Omental fat pad (tissue), 4 donors: ENCODE measurements at places on chromosomes 7 and 10.

GRCh38 chr10:131744346-131744745, 156.5 kb upstream of the PPP2R2D start:
- DNase-seq: no peak

GRCh38 chr10:119090026-119090795, 9.6 kb upstream of the EIF3A start:
- DNase-seq: no peak

- no peak for DNase-seq
These were observed 54.0 kb downstream of the ALOX5 start for GRCh38 chr10:45427970-45428366.

GRCh38 chr7:17304926-17305325, 6.5 kb downstream of the AHR start:
- no peak for DNase-seq

DNA sequence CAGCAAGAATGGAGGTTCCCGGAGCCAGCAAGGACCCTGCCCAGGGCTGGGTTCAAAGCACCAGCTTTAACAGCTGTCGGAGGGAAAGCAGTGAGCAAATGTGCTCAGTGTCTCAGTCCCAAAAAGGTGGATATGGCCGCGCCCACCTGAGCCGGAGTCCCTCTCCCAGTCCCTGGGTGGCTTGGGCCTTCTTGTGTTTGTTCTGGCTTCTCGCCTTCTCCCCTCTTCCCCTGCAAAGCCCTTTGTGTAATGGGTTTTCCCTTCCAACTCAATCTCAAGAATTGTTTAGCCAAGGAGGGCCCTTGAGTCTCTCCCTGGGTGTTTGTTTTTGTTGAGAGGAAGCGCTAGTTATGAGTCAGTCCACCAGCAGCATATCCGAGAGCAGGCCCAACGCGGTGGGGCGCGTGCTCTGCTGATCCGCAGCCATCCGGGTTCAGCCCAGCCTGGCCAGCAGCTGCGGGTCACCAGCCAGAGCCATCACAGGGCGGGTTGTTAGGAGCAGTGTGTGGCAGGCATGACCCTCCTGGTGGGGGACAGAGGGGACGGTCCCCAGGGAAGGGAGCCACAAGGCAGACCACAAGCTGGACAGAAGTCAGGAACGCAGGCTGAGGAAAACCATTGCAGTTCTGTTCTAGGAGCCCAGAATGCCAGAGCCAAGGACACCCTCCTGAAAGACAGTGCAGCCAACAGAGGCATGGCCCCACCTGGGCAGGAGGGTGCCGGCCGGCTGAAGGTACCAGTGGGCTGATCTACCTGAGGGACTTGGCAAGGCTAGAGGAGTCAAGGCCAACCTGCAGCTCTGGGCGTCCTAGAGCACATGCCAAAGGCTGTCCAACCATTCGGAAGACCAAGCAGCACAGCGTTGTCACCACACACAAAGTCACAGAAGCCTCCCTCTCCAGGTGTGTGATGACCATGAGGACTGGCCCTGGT, 21.3 kb downstream of the CALML3 start:
- DNase-seq: no peak

DNA sequence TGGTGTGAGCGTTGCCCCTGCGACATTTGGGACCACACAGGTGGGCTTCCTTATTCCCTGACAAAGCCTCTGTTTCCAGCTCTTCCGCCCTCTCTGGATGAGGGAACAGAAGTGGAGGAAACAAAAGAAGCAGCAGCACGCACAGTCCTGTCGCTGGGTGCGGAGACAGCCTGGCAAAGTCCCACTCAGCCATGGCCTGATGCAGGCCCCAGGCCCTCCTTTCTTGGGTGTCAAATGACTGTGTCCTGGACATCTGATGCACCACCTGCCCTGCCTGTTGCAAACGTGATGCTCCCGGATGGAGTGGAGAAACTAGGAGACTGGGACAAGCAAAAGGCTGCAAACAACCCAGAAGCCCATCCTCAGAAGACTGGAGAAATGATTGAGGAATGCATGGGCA, 20.7 kb downstream of the ZMIZ2 start:
- no peak for DNase-seq

DNA sequence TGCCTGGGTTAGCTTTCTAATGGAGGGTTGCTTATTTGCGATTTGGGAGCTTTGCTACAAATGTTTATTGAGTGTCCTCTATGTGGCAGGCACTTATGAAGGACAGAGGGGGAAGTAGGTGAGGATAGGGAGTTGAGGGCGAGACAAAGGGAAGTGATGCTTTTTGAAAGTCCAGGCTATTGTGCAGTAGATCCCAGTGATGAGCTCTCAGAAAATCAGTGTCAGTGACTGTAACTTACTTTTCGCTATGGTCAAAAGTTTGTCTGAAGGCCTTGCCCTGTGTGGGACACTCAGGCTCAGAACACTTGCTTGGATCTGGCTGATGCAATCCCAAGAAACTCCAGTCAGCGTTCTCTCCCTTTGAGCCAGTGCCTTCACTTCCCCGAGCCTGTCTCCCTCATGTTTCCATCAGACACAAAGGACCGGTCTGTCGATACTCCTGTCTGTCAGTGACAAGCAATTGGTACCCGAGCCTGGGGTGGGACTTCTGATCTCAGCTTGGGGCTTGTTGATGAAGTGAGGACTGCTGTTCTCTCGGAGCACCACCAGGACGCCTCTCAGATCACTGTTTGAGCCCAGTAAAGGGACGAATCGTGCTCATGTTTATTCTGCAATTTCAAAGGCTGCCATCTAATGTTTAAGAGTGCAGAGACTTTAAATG, 63.1 kb upstream of the SORCS3 start:
- no peak for DNase-seq

GRCh38 chr7:55396233-55396785, 31.2 kb downstream of the LANCL2 start:
- no peak for DNase-seq

DNA sequence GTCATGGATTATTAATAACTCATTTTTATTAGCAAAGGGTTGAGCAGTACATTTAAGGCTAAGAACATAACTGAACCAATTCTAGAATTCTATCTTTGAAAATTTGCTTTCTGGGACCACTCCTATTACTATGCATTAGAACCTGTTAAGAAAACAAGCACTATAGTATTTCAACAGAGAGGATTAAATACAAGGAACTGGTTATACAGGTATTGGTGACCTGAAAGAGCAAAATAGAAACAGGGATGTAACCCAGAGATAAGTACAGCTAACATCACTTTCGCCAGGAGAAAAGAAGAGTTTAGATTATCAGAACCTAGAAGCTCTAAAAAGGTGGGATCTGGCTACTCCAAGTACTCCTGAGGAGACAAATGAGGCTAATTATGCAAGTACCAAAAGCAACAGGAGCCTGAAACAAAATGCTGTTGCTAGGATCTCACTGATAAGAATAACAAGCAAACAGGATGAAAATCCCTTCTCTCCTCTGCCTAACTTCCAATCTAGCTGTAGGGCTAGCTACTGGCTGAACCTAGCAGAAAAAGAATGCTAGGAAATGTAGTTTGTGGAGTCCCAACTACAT, 32.1 kb upstream of the ELAPOR2 start:
- DNase-seq: no peak

DNA sequence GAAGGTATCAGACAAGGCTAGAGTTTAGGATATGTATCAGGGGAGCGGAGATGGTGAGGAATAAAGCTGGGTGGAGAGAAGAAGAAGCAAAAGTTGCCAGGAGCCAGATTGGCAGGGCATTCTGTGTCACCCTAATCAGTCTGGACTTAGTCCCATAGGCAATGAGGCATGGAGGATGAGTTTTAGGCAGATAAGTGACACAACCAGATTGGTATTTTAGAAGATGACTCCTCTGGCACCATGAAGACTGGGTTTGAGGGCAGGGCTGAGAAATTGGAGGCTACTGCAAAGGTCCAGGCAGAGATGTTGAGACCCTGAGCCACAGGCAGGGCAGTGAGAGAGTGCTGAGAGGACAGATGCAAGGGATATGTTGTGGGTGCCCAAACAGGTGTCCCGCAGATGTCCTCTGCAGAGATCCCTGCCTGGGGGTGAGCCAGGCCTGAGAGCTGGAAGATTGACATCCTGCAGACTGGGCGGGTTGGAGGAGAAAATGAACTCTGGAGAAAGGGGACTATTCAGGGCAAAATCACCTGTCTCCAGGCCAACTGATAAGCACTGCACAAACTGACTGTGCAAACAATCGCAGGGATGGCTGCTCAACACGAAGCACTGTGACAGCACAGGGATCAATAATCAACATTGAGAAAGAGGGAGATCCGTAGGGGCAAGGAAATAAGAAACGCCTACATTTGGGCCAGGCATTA, 11.9 kb upstream of the HABP2 start:
- DNase-seq: no peak

DNA sequence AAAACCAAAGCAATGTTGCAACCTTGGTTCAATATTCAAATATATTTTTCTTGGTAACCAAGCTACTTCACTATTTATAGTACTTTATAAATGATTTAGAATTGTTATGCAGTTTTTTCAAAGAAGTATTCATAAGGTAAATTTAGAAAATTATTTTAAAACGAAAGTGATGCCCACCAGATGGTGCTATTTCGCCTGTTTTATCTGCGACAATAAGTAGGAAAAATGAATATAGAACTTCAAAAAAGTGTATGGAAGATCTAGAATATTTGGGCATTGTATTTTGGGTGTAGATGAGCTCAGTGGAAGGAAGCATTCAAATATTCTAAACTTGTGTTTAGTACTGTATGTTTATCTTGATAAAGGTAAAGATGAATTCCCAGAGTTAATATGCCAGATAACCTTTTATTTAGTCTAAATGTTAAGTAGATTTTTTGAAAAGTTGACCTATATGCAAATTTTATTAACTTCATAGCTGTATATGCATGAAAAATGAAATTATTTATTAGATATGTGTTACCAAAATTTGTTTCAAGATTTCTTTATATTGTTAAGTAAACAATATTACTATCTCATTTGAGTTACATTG, 93.2 kb downstream of the ADK start:
- no peak for DNase-seq

GRCh38 chr10:63667596-63668480, 146.6 kb downstream of the REEP3 start:
- DNase-seq: no peak

GRCh38 chr7:7335215-7335614, 152.9 kb downstream of the C1GALT1 start:
- DNase-seq: no peak

DNA sequence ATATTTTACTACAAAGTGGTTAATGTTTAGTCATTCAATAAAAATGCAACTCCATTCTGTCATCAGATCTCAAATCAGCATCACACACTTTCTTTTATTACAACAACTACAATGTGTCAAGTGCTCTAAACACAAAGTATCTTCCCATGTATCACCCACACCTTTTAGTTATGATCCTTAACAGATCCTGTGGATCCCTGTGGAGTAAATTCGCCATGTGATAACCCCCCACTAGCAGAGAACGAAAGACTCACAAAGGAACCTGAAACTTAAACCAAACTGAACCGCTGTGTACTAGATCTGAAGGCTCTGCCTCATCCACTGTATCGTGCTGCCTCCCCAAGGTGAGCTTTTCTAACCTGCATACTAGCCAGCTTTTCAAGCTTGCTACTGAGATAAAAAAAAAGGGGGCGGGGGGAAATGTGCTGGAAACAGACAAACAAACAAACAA, 1.7 kb downstream of the DPY19L1 start:
- DNase-seq: no peak

GRCh38 chr7:28088032-28088431, 92.6 kb downstream of the JAZF1 start:
- DNase-seq: no peak

GRCh38 chr10:25556457-25556856, 377.6 kb upstream of the MYO3A start:
- DNase-seq: no peak

GRCh38 chr7:97422046-97422445, 304.5 kb downstream of the SDHAF3 start:
- no peak for DNase-seq

- DNase-seq: no peak
These were observed 37.6 kb downstream of the WBP1L start for GRCh38 chr10:102781090-102781920.

DNA sequence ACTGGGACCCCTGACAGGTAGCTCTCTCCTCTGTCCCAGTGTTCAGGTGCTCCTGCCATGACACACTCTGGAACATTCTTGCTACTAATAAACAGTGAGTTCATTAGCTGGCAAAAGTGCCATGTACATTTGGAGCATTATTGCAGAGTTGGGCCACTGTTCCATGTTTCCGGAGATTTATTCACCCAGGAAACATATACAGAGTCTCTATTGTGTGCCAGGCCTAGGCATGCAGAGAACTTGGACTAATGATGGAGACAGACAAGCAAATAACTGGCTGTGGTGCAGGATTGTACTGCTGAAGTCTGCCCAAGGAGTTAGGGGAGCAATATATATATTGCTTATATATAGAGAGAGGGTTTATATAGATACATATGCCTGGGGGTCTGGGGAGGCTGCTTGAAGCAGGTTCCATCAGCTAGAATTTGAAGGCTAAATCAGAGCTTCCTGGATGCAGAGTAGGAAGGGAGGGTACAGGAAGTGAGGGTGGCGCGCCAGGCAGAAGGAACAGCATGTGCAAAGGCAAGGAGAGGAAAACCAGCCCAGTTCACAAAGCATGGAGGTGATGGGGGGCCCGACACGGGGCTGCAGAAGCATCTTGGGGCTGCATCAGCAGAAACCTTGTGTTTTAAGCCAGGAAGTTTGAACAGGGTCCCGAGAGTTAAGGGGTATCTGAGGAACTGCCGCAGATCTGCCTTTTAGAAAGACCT, 22.7 kb upstream of the EEPD1 start:
- DNase-seq: no peak

DNA sequence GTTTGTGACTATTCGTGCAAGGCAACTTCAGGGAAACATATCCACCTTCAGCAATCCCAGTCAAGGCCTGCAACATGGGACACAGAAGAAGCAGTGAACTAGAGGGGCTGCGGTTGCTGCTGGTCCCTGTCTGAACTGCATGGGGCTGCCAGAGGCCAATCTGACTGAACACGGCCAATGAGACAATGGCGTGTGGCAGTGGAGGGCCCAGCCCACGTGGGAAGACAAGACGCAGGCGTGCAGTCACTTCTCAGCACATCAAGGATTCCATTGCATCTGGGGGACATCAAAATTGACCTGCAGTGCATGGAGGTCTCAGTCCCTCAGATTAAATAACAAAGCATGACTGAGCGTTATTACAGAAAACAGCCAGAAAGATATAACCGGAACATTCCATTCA, 215.9 kb downstream of the HECW1 start:
- no peak for DNase-seq

GRCh38 chr10:76632767-76633051, 1004.9 kb downstream of the KCNMA1 start:
- no peak for DNase-seq

DNA sequence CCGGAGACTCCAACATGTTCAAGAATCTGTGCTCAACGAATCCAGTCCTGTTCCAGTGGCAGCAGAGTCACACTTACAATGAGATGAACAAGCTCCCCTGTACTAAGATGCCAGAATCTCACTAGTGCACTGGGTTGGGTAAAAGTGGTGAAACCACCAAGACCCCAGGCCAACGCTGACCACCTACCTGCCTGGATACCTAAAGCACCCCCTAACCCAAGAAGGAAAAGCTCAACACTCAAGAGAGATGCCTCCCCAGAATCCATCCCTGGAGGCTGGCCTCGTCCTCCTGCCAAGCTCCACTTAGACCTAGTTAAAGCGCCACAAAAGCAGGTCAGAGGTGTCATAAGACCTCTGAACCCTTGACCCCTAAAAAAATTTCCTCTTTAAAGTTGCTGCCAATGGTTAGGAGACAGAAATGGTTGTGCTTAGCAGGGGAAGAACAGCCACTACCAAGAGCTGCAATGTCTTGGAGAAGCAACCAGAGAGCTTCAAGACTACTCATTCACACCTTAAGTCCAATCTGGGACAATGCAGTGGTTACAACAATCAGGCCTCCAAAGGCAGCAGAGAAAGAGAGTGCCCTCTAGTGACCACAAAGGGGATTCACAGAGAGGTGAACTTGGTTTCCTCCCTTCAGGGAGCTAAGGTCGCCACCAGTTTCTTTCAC, 94.6 kb upstream of the MACROH2A2 start:
- DNase-seq: no peak
